Sigmoid colon (tissue), 7 donors: ENCODE measurements at places on chromosomes 11 and 22.

- no peak for DNase-seq
These were observed 12.1 kb downstream of the PPM1F start for GRCh38 chr22:21940521-21940920.

- DNase-seq = no peak
These were observed 20.3 kb upstream of the PGM2L1 start for GRCh38 chr11:74418509-74418895.

DNA sequence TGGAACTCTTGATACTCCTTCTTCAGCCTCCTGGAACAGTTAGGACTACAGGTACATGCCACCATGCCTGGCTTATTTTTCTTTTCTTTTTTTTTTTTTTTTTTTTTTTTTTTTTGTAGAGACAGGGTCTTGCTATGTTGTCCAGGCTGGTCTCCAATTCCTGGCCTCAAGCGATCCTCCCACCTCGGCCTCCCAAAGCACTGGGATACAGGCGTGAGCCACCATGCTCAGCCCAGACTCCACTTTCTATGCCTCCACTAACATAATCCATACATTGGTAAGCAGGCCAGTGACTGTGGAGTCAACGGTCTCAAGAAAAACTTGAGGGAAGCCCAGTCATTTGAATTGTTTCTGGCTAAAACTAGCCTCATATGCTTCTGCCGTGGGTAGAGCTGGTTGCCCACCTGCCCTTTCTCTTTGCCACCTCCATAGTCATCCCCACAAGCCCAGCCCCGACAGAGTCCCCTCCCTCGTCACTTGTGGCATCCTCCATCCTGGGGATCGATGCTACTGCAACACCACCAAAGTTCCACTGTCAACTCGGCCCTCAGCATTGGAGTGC lies 2.4 kb downstream of the SCN2B start:
- no peak for DNase-seq

- DNase-seq = no peak
These were observed 8.6 kb downstream of the TBCEL start for GRCh38 chr11:121032546-121032945.

GRCh38 chr11:9701799-9702198 lies 37.9 kb downstream of the SWAP70 start:
- no peak for DNase-seq

DNA sequence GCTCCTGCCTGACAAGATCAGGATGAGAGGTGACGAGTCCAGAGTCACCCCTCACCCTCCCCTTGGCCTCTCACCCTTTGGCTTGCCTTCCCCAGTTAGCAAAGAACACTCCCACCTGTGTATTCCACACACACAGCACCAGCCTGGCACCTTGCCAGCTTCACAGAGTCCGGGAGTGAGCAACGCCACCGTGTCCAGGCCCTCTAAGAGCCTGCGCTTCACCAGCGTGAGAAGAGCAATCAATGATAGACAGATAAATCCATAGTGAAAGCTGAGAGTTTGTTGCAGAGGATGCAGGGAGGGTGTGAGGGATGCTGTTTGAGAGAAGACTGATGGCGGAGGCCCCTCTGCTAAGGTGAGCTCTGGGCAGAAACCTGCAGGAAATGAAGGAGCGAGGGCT lies 404.5 kb downstream of the LARGE1 start:
- no peak for DNase-seq

DNA sequence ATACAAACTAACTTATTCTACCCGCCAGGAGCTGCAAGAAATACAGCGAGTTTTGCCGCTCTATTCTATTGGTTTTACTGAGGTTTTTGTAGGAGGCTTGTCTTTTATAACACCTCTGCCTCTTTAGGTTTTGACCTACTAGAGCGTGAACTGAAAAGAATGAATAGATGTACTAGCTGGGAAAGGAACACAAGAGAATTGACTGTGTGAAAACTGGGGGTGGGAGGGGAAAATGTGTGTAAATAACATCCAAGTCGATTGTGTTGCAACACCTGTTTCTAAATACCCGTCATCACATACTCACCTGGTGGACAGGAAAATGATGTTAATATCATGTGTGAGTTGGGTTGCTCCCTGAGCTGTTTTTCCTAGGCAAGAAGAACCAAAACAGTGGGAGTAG lies 12.9 kb upstream of the JHY start:
- no peak for DNase-seq

GRCh38 chr22:40524392-40525249 lies 111.9 kb downstream of the MRTFA start:
- DNase-seq = no peak

- no peak for DNase-seq
These were observed 122.2 kb downstream of the DDX10 start for GRCh38 chr11:108787105-108787504.

- DNase-seq = no peak
These were observed 288.5 kb downstream of the NTM start for GRCh38 chr11:131658952-131659351.

DNA sequence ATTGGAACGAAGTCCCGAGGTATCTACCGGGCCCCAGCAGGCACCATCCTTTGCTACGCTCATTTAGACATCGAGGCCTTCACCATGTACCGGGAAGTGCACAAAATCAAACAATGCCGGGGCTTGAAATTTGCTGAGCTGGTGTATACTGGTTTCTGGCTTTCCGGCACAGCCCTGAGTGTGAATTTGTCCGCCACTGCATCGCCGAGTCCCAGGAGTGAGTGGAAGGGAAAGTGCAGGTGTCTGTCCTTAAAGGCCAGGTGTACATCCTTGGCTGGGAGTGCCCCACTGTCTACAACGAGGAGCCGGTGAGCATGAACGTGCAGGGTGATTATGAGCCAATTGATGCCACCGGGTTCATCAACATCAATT lies 158.8 kb upstream of the GUCY1A2 start:
- DNase-seq = no peak

GRCh38 chr11:66880496-66881450 lies 23.9 kb downstream of the LRFN4 start:
- DNase-seq = no peak

GRCh38 chr11:93574638-93575220 lies 31.5 kb upstream of the SMCO4 start:
- no peak for DNase-seq

GRCh38 chr11:17878743-17879142 lies 134.1 kb downstream of the SERGEF start:
- DNase-seq = no peak

- no peak for DNase-seq
These were observed 24.7 kb downstream of the LUZP2 start for GRCh38 chr11:24521601-24522000.

GRCh38 chr11:2542406-2542805 lies 97.6 kb downstream of the KCNQ1 start:
- peak; percentile 46 for DNase-seq

- DNase-seq = no peak
These were observed 15.4 kb upstream of the SOX10 start for GRCh38 chr22:37999640-38000272.

- no peak for DNase-seq
These were observed 30.3 kb upstream of the NECTIN1 start for GRCh38 chr11:119759324-119759723.

GRCh38 chr22:46287873-46288751 lies 8.6 kb upstream of the GTSE1 start:
- no peak for DNase-seq

- DNase-seq = no peak
These were observed 26.8 kb downstream of the WBP2NL start for GRCh38 chr22:42025421-42025820.

DNA sequence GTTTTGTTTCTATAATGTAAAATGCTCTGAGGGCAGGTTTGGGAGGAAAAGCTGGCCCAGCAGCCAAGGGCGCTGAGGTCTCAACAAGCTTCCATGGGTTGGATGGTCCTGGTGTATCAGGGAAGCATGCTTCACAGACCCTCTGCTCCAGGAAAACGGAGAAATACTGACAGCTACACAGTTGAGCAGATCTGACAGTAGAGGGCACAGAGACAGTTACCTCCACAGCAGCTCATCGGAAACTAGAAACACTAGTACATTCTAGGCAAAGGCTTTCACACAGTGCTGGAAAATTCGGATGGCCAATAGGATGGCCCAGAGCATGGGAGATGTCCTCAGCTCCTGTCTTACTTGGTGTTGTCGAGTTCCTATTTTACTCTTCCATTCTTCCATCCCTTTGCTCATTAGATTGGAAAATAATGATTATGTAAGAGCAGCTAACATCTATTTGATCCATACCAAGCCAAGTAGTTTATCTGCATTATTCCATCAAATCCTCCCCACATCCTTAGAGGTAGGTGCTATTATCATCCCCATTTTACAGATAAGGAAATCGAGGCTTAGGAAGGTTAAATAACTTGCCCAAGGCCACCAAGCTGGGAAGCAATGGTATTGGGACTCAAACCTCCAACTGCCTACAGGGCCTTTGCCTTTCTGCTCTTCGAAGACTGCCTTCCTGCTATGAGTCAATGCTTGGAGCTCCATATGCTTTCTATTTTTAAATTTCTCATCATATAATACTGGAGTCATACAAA lies 28.3 kb downstream of the LMO2 start:
- no peak for DNase-seq

DNA sequence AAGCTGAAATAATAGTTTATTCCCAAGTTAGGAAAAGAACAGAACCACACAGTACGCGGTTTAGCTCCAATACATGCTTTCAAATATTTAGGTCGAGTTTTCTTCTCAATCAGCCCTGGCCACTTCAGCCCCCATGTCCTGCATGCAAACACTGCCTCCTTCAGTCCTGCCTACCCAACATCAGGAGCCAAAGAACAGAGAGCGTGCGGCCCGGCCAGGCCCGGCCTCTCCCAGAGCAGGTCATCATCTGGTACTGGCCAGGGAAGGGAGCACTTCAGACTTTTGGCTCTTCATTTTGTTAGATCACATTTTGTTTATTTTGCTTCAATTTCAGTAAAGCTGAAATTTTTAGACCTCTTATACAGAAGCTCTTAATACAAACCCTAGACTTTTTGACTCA lies 6.7 kb downstream of the BRD1 start:
- DNase-seq = no peak

DNA sequence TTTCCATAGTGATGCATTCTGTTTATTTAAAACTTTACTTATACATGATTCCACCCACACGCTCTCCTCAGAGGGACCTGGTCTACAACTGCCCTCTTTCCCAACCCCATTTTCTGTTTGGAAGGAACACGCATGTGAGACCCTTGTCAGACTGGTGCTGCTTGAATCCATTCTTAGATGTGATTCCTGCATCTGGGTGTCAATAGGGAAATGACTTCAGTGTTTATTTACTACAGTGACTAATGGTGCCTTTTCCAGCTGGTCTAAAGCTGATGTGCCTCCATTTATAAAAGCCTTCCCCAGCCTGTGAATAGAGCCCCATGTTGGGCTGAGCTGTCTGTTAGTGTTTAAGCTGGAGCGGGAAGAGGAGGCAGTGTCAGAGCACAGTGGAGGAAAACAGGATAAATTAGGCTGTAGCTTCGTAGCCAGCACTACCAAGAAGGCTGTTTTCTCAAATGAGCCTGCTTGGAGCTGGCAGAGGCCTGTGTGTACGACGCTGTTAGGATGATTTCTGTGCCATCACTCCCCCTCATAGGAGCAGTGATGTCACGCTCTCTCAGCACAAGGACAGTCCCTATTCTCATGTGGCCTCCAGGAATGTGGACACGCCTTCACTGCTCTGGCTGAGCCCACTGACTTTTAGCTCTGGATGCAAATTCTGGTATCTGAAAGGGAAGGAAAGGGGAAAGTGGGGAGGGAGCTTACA lies 18.9 kb upstream of the C11orf96 start:
- DNase-seq = peak; percentile 88

- no peak for DNase-seq
These were observed 18.6 kb downstream of the SYT9 start for GRCh38 chr11:7270233-7270865.

GRCh38 chr22:21943571-21944448 lies 8.8 kb downstream of the PPM1F start:
- no peak for DNase-seq

- DNase-seq = no peak
These were observed 224.0 kb upstream of the ISX start for GRCh38 chr22:34841911-34842310.

- DNase-seq = no peak
These were observed 300.2 kb downstream of the MN1 start for GRCh38 chr22:27501191-27501936.

DNA sequence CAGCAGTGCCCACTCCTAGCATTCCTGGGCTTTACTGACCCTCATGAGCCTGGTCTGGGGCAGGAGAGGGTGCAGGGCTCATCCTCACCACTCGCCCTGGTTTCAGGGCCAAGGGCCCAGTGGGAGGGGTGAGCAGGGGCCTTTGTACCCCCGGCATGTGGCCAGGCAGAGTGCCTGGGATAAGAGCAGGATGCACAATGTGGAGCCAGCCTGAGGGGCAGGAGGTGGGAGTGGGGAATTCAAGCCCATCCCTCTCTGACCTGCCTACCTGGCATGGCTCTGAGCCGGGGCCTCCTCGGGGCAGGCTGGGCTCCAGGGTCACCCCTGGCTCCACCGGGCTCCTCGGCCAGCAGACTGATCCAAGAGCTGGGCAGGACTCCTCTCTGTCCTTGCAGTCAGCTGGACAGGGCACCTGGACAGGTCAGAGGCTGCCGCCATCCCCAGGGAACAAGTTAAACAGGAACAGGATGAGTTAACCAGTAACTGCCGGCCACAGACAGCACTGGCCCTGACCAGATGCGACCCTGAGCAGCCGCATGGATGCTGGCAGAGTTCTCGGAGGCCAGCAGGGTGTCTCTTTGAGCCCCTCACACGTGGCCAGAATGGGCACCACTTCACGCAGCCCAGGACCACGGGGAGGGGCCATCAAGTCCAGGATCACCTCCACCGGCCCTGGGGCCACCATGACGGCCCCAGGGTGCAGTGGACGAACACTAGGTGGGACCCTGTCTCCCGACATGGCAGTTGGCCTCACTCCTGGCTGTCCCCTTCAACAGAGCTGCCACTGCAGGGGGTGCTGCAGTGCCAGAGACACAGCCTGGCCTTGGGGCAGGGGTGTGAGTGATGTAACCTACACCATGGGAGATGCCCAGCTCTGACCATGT lies 5.0 kb downstream of the SIGIRR start:
- peak; percentile 61 for DNase-seq

DNA sequence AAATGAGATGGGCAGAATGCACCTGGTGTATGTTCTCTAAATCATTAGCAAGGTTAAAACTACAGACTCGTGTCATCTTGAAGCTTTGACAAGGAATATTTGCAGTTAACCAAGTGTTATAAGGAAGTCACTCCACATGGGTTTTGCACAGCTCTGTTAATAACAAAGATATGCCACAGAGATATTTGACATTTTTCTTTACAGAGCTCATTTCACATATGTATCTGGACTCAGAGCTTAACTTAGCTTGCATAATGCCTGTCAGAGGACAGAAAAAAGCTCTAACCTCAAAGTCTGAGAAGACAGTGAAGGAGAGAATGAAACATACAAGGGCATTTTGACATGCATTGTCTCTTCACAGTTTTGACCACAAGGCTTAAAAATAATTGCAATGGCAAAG lies 105.5 kb downstream of the C11orf87 start:
- DNase-seq = no peak
